Activated CD8-positive, alpha-beta memory T cell treated with anti-CD3 and anti-CD28 coated beads for 24 hours (primary cell): ENCODE measurements at places on chromosomes 6 and 20.

DNA sequence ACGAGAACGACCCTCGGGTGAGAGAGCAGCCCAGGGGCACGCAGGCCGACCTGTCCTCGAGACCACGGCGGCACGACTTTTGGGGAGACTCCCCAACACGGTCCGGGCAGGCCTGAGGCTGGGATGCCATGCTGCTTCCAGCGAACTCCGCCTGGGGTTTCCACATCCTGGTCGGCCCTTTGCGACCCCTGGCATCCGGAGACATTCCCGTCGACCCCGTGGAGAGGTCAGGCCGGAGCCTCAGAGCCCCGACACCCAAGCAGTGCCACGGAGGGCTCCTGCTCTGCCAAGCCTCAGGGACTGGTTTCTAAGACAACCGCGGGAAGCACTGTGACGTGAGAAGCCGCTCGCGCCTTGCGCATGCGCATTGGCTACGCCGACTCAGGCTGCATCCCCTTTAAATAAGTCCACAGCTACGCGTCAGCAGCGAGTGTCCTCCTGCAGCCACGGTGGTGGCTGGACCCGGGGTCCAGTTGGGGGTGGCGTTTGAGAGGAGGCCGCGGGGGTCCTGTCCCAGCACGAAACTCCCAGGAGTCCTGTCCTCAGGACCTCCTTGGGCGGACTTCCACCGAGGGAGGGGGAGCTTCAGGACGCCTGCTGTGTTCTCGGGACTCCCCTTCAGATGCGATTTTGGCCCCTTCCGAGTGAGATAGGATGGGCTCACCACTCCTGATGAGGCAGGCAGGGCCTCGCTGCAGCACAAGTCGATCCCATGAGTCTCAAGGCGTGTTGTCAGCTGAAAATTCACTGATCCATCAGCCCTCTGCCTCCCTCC is 1089.3 kb upstream of the DEFB115 start:
- peak; percentile 58 for DNase-seq

DNA sequence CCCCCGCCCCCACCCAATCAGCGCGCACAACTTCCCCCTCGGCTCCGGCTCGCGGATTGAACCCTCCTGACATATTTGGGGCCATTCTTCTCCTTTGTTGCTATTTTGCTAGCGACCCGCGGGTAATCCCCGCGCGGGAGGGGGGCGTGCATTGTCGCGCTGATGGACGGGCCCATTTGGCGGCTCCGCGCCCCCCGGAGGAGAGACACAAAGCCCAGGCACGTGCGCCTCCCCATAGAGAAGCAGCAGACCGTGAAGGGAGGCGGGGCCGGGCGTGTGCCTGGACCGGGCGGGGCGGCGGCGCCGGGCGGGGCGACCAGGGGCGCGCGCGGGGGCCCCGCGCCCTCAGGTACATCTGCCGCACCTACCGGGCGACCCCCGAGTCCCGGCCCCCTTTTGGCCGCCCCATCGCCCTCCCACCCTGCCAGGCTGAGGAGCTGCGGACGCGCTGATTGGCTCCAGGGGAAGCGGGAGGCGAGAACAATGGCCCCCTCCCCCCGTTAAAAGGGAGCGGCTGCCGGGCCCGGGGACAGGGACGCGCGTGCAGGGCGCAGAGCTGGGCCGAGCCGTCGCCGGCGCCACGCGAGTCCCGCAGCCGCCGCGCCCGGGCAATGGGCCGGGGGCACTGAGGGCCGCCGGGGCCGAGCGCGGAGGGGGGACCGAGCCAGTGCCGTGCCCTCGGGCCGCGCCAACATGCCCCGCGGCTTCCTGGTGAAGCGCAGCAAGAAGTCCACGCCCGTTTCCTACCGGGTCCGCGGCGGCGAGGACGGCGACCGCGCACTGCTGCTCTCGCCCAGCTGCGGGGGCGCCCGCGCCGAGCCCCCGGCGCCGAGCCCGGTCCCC is at the start of gene INSM1:
Gene INSM1 (plus strand): TSS at position 530 of the 843 bp plus-strand sequence. CDS start 164 bp downstream, at position 694.
- no peak for DNase-seq

DNA sequence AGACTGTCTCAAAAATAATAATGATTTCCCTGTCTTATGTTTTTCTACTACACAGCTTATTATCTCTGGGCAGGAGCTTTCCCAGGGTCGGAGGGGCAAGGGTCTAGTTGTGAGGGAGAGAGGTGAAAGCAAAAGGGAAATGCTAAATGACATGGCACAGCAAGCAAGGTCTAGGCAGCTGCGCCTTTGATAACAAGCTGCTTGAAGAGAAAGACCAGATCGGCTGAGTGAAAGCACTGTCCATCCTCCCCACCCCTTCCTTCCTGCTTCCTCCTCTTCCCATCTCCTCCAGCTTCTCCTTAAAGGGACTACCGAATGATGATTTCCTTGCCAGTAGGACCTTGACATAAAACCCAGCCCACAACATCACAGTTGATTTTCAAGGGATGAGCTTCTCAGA is 158.1 kb upstream of the AKAP12 start:
- DNase-seq = peak; percentile 17

DNA sequence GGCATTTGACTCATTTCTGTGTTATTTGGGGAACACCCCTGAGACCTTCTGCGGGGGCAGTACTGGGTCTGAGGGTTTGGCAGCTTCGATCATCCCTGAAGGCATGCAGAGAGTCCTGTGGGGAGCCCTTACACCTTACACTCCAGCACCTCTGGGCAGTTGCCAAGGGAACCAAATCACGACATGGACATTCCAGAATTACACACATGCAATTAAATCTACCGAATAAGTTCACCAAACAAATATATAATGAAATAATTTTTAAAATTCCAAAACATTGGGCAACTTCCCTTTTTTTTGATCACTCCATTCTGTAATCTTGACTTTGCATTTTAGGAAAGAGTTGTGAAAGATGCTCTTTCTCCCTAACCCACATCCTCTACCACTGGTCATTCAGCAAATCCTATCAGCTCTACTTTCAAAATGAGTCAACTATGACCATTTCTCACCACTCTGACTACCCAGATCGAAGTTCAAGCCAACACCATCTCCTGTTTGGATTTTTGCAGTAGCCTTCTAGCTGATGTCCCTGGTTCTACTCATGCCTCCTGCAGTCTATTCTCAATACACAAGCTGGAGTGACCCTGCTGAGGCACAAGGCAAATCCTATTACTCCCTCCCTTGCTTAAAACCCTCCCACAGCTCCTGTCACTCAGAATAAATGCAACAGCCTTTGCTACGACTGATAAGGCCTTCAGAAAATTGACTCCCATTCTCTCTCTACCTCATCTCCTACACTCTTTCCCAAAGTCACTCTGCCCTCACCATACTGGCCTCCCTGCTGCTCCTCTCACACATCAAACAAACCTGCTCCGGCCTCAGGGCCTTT is 533.3 kb downstream of the HACE1 start:
- DNase-seq = no peak

DNA sequence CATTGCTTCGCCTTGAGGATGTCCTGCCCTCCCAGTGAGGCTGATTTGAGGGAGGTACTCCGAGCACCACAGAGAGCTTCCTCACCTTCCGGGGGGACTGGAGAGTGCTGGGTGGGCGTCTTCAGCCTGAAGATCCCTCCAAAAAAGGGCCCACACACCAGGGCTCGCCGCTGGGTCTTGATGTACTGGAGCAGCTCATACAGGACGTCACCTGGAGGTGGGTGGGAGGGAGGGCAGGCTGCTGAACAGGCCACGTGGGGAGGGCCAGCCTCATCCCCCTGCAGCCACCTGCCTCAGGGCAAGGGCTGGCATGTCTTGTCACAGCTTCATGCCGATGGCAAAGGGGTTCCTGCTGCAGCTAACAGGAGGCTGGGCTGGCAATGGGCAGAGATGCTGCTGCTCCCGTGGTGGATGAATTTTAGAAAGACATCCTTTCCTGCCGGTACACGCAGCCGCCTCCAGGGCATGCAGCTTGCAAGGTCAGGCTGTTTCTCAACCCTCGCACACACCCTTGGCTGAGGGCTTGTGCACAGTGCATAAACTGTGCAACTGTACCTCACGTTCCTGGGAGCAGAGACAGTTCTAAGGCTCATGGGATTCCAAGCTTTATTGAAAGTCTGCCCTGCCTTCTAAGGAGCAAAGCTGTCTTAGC is 14.0 kb downstream of the ETV7 start:
- no peak for DNase-seq

- DNase-seq = no peak
These were observed 969.6 kb upstream of the GJE1 start for GRCh38 chr6:141163107-141163506.

DNA sequence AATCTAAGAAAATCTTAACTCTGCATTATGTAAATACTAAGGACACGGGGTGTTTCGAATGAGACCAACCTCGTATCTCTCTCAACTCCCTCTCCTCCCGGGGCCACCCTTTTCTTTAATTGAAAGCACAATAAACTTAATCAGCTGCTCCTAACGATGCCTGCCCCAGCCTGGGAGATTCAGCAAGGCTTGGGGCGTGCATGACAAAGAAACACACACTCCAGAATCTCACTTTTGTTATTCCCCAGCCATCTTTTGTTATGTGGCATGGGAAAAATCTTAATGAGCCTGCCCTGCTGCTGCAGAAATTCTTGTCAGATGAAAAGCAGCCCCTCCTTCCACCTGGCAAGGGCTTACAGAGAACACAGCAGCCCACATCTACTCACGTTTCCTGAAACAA is 117.4 kb downstream of the TTLL2 start:
- no peak for DNase-seq

DNA sequence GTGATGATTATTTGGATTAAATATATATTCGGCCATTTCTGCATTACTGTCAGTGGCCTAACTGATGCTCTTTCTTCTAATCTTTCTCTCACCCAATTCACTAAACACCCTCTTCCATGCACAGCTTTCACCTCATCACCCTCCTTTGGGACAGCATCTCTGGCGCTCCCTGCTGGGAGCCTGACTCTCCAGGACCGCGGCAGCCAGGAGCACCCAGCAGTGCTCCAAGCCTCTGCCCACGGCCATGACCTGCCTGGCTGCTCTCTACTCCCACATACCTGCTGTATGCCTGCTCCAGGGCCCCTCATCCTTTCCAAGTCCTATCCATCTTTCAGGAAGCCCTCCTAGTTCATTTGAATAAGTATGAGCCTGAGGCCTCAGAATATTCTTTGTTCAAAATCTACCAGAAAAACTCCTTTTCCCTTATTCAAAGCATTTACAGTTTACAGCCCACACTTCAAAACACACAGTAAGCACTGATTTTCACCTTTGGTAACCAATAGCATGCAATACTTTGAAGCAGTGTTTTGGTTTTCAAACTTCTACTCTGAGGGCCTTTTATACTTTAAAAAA is 15.2 kb downstream of the CTCFL start:
- no peak for DNase-seq

- no peak for DNase-seq
These were observed 26.3 kb upstream of the TFB1M start for GRCh38 chr6:155340464-155341129.

- DNase-seq = no peak
These were observed 22.3 kb upstream of the ANKEF1 start for GRCh38 chr20:10012464-10012863.

GRCh38 chr6:1047981-1048541 is 263.8 kb upstream of the FOXQ1 start:
- no peak for DNase-seq

- DNase-seq = no peak
These were observed 152.3 kb downstream of the OR2B2 start for GRCh38 chr6:27759930-27760329.

DNA sequence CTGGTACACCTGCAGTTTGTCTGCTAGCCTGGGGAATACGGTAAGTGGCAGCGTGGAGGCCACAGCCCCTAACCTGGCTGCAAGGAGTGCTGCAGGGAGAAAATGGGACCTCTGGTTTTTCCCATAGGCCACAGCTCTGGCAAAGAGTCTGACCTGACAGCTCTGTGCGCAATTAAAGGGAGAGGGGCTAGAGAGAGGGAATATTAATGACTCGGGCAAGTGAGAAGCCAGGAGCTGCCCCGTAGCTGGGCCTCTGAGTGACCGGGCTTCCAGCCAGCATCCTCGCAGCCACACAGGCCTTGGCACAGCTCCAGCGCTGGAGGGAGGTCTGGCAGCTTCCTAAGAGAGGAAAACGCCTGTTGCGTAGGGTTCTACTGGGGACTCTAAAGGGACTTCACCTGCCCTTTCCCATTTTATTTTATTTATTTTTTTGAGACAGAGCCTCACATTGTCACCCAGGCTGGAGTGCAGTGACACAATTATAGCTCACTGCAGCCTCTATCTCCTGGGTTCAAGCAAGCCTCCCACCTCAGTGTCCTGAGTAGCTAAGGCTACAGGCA is 18.2 kb upstream of the OCSTAMP start:
- no peak for DNase-seq

- DNase-seq = no peak
These were observed 119.7 kb downstream of the MAP3K4 start for GRCh38 chr6:161111261-161111660.

- DNase-seq = no peak
These were observed 74.6 kb upstream of the FAM83B start for GRCh38 chr6:54771968-54772367.

DNA sequence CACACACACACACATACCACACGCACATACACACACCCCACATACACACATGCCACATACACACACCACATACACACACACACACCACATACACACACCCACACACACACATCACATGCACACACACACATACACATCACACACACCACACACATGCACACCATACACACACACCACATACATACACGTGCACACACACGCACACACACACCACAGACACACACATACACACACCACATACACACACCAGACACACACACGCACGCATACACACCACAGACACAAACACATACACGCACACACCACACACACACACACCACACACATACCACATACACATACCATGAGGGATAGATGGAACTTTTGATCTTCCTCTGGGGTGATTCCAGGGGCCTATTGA is 90.2 kb downstream of the DLGAP4 start:
- DNase-seq = no peak

DNA sequence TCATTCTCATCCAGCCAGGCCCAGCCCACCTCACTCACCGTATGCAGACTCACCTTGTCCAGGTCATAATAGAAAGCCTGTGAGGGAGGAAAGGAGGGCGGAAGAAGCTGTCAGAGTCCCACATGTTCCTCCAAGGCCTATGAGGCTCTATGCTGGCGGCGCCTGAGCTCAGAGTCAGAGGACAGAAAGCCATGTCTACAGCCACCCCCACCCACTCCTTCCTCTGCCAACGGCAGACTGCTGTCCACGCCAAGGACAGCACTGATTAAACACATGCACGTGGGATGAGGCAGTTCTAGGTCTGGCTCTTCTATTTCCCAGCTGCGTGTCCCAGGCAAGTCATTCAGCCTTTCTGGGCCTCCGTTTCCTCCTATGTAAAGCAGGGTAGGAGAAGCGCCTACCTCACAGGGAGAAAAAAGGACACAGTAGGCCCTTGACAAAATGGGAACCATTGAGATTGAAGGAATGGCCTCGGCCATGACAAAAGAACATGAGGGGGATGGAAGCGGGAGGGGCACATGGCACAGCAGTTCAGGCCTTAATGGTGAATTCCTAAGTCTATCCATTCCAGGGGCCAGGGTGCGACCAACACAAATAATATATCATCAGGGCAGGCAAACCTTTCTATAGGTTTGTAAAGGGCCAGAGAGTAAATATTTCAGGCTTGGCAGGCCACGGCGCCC is 80.1 kb downstream of the RIPOR3 start:
- no peak for DNase-seq
